ENCODE measurements at places on chromosomes 11 and 22. TPM values are rescaled to one million over a fixed set of nuclear protein-coding genes. Genes with fewer than 3 reads are reported as not detected.

ANO3 gene
- 1.7 TPM for total RNA-seq

KIAA0930 gene
- 64.9 TPM for total RNA-seq

- H3K27ac ChIP-seq, result no peak overlapping the region
- H3K27me3 ChIP-seq, result no peaks in the 10 kb centered on the region
- no peak overlapping the region for H3K4me3 ChIP-seq
Measured at GRCh38 chr11:66800720-66801428, 42.4 kb upstream of the RCE1 start.

DNA sequence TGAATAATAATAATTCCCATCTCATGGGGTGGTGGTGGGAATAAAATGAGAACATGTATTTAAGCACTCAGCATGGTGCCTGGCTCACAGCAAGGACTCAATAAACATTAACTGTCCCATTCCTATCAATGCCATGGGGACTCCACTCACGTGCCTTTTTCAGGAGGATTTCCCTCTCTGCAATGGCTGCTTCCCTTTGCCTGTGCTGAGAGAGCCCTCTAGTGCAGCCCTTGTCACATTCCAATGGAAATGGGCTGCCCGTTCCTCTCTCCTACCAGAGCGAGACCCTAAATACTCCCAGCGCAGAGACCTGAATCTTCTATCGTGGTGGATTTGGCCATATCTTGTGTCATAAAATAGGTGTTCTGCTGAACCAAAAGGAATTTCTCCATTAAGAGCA lies 621.5 kb upstream of the B3GAT1 start:
- H3K27me3 ChIP-seq, result no peaks in the 10 kb centered on the region
- no peak for DNase-seq
- no peak overlapping the region for H3K4me3 ChIP-seq
- no peaks in the 10 kb centered on the region for H3K36me3 ChIP-seq

DNA sequence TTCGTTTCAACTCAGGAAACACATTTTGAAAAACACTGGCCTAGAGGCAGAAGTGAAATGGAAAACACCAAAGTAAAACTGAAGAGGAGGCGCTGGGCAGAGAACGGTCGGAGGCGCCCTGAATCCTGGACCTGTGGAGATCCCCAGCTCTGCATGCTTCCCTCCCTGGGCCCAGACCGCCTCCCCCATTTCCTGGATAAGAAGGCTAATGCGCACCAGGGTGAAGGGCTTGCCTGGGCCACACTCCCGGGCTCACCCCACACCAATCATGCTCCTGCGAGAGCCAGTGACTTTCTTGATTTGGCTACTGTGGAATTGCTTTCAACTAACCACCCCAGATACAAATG lies 167.1 kb downstream of the CRYBB2 start:
- H3K4me3 ChIP-seq, result no peak overlapping the region
- H3K36me3 ChIP-seq, result no peaks in the 10 kb centered on the region
- H3K27me3 ChIP-seq, result no peaks in the 10 kb centered on the region
- H3K27ac ChIP-seq, result no peak overlapping the region
